T1000 (cell line): ENCODE measurements at places on chromosomes 5 and 9.

DNA sequence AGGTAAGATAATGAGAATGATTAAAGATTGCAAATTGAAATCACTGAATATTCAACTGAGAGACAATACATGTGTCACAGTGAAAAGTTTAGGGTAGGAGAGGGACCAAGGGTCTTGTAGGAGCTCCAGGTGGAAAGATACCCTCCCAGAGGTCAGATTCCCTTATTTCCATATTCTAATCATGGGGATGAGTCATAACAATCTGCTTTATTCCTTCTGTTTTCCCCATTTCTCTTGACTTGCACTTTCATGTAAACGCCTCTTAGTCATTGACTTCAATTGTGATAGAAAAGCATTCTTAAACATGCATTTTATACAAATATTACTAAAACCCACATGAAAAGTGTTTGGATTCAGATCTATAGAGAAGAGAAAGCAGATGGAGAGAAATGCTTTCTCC is 81.3 kb upstream of the CTSL start:
- no peak for DNase-seq

GRCh38 chr5:179265514-179266290 is 79.6 kb downstream of the ADAMTS2 start:
- peak; percentile 95 for DNase-seq

DNA sequence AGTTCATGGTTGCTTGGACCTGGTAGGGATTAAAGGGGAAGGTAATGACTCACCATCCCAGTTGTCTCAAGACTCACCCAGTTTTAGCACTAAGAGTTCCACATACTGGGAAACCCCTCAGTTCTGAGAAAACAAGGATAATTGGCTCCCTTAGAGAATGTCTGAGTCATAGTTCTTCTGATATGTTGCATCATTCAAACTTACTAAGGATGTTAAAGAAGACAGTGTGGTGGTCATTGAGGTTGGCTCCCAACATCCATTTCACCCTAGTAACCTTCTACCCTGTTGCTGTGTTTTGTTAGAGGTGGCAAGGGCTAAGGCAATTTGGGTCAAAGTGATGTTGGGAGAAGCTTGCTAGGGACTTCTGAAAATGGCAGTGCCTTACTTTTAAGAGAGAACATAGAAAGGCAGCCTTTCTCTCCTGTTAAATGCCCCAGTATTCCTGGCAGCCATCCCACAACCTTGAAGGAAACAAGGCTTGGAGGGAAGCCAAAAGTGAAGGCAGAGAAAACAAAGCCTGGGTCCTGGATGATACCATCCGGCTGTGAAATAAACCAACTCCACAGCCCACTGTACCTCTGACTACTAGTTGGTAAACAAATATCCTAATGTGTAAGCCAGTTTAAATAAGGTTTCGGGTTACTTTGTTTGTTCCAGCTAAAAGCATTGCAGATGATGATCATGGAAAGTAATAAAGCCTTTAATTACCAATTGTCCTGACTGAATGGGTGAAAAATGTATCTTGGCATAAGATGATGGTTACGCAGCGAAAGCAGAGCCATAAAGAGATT is 80.4 kb upstream of the ADAMTSL1 start:
- DNase-seq, result peak; percentile 38

- DNase-seq, result no peak
These were observed 208.9 kb downstream of the PDE4D start for GRCh38 chr5:59684388-59685190.

DNA sequence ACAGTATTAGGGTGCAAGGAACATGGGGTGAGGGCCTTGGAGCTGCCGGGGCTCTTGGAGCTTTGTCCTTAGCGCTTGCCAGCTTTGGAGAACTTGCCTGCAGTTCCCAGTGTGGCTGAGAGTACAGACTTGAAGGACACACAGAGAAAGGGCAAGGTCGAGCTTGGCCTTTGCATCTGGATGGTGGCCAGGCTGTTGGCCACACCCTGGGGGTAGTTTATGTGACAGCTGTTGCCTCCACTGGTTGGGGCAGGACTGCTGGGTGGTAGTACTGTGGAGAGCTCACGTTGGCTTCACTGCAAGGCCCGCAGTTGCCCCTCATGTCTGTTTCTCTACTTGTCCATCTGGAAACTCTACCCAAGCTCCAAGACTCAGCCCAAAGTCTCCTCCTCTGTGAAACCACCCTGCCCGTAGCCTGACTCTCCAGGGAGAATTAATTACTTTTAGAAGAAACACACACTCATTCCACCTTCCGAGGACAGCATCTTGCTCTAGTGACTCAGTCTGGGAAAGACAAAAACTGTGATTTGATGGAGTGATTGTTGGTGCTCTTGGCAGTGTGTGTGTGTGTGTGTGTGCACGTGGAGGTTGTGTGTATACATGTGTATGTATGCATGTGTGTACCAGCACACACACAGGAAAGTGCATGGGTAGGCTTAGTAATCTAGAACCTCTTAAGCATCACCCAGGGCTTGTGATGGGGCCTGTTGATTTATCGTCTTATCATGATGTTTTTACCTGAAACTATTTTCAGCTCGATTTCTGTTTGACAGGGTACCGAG is 57.8 kb downstream of the TENT4A start:
- no peak for DNase-seq
